SJCRH30 (cell line): ENCODE measurements at places on chromosomes 13 and 19. TPM values are rescaled to one million over a fixed set of nuclear protein-coding genes. Genes with fewer than 3 reads are reported as not detected.

DNA sequence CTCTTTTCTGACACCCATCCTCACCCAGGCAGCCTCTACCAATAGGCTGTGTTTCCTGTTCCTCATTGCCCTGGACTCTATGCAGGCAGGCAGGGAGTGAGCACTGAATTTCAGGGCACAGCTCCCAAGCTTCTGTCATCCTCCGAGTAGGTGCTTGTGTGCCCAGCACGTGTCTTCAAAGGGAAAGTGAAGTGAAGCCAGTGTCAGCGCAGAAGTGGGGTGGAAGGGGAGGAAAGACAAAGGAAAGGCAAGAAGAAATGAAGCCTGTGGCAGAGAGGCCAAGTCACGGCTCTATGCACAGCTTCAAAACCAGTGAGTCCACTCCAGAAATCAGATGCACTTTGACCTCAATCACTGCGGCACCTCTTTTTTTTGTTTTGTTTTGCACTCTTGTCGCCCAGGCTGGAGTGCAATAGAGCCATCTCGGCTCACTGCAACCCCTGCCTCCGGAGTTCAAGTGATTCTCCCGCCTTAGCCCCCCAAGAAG lies 16.9 kb downstream of the CEBPA start:
- no peaks in the 10 kb centered on the region; the same call in 1 of the 2 replicates for H3K27me3 ChIP-seq
- DNase-seq, result no peak

The LTBP4 gene
- total RNA-seq, result 4.0 and 5.6 TPM in 2 replicates

- DNase-seq, result no peak
- H3K36me3 ChIP-seq, result peaks cover 16% of the 10 kb centered on the region
- H3K27me3 ChIP-seq, result no peaks in the 10 kb centered on the region
- no peaks in the 10 kb centered on the region for H3K4me1 ChIP-seq
- H3K4me3 ChIP-seq, result peak overlapping the region; percentile 82
- no peak overlapping the region for H3K27ac ChIP-seq
These were observed 407 bp upstream of the ZNF550 start for GRCh38 chr19:57560049-57560491.

The SPATA13 gene
- total RNA-seq, result 21.9 and 23.0 TPM in 2 replicates

The FGF14 gene
- 0.02 TPM in 1 of 2 replicates, not detected in the other for total RNA-seq

The HIF3A gene
- total RNA-seq, result 2.0 and 4.8 TPM in 2 replicates

GRCh38 chr19:13172346-13173138 lies 22.3 kb downstream of the IER2 start:
- H3K27me3 ChIP-seq, result no peaks in the 10 kb centered on the region
- peak overlapping the region; percentile 56 for H3K27ac ChIP-seq
- peak overlapping the region; percentile 37 for H3K4me3 ChIP-seq
- peak; percentile 95 for DNase-seq
- H3K36me3 ChIP-seq, result no peaks in the 10 kb centered on the region
